Common myeloid progenitor, CD34-positive (primary cell): ENCODE measurements at places on chromosomes 2 and 18.
A peak's percentile ranks its signal among the peaks of the same experiment; 100 is the strongest.

DNA sequence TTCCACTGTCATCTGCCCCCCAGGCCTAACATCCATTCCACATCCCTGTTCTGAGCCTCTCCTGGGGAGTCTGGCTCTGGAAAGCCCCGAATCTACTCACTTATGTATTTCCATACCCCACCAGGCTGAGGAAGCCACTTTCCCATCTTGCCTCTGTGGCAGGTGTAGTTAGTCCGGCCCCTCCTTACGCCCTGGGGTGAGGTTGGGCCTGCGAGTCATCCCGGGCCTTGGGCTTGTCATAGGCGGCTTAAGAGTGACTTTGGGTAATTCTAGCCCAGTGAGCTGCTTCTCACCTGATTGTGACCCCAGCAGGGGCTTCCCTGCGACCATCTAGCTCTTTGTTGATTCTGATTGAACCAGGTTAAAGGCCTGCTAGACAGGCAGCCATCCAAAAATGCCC, 21.1 kb downstream of the PCARE start:
- H3K27ac ChIP-seq = no peak overlapping the region
- H3K36me3 ChIP-seq = no peaks in the 10 kb centered on the region
- peak; percentile 10 for DNase-seq
- no peak overlapping the region for H3K4me3 ChIP-seq
- peaks cover 4% of the 10 kb centered on the region for H3K4me1 ChIP-seq

GRCh38 chr18:59799383-59800015, 100.3 kb upstream of the PMAIP1 start:
- no peak overlapping the region for H3K4me3 ChIP-seq
- H3K4me1 ChIP-seq = no peaks in the 10 kb centered on the region
- H3K36me3 ChIP-seq = no peaks in the 10 kb centered on the region
- no peaks in the 10 kb centered on the region for H3K27me3 ChIP-seq

- H3K27me3 ChIP-seq = no peaks in the 10 kb centered on the region
- no peak overlapping the region for H3K27ac ChIP-seq
- no peaks in the 10 kb centered on the region for H3K4me1 ChIP-seq
- DNase-seq = peak; percentile 55
- H3K4me3 ChIP-seq = no peak overlapping the region
- peaks cover 13% of the 10 kb centered on the region for H3K36me3 ChIP-seq
Measured at GRCh38 chr2:24164416-24164973, 10.4 kb upstream of the FAM228A start.

GRCh38 chr2:119025013-119025412, 83.0 kb downstream of the MARCO start:
- no peaks in the 10 kb centered on the region for H3K4me1 ChIP-seq
- no peak for DNase-seq
- no peaks in the 10 kb centered on the region for H3K36me3 ChIP-seq
- H3K27ac ChIP-seq = no peak overlapping the region
- peaks cover 4% of the 10 kb centered on the region for H3K27me3 ChIP-seq

GRCh38 chr18:26052505-26052904, 37.9 kb downstream of the SS18 start:
- no peak for DNase-seq
- H3K27ac ChIP-seq = no peak overlapping the region
- H3K36me3 ChIP-seq = peaks cover 56% of the 10 kb centered on the region
- no peak overlapping the region for H3K4me3 ChIP-seq
